Temporal lobe (tissue), 4 donors: ENCODE measurements at places on chromosomes 2 and 18. TPM values are rescaled to one million over a fixed set of nuclear protein-coding genes. Genes with fewer than 3 reads are reported as not detected.

Gene GPR45
- 1.7 TPM for total RNA-seq

Gene CEP76
- total RNA-seq = 13.0 TPM

Gene ATP6V1C2
- total RNA-seq = 0.25 TPM

Gene ZNF396
- total RNA-seq = 3.2 TPM

Gene ABCG8
- 0.74 TPM for total RNA-seq

Gene XRCC5
- 332 TPM for total RNA-seq

Gene NFATC1
- 0.49 TPM for total RNA-seq

Gene DYNAP
- not detected for total RNA-seq

Gene SNTG2
- total RNA-seq = 0.98 TPM
